Renal cortical epithelial cell (primary cell): ENCODE measurements at places on chromosomes 12 and 14. TPM values are rescaled to one million over a fixed set of nuclear protein-coding genes. Genes with fewer than 3 reads are reported as not detected.

Gene EMP1
- total RNA-seq: 60.2 and 110 TPM in 2 replicates

Gene PDZRN4
- 0.17 and 0.25 TPM in 2 replicates for total RNA-seq

Gene ADCY4
- total RNA-seq: 0.40 and 2.6 TPM in 2 replicates

DNA sequence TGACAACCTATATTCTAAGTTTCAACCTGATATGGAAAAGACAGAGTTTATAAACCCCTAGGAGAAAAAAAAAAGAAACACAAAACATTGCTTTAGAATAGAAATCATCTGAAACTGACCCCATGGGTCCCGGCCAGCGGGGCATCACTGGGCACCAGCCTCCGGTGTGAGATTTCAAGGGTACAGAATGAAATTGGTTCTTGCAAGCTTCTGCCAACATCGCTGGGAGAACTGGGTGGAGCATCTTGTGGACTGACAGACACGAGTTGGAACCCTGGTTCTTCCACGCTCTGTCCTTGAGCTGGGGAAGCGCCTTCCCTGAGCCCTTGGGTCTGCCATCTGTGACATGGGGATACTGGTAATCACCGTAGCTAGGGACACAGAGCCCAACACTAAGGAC is 173.6 kb downstream of the PHETA1 start:
- no peak for DNase-seq
